Right renal pelvis (tissue), 4 donors: ENCODE measurements at places on chromosomes 7 and 10. TPM values are rescaled to one million over a fixed set of nuclear protein-coding genes. Genes with fewer than 3 reads are reported as not detected.

DNA sequence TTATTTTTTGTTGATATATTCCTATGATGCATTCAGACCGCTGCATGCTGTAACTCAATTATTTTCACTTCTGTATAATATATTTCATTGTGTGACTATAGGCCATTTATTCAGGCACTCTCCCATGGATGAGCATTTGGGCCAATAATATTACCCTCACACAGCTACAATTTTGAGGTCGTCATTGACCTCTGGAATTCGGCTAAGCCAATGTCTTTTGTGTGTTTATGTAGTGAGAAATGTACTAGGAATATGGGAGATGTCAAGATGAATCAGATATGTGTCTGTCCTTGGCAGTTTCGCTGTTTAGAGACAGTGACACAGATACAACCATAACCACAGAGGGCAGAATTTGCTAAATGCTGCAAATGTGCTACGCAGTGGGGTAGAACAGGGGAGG is 474.2 kb downstream of the ADRA2A start:
- no peak for DNase-seq

- DNase-seq, result no peak
These were observed 51.6 kb upstream of the ZNF32 start for GRCh38 chr10:43700306-43700705.

DNA sequence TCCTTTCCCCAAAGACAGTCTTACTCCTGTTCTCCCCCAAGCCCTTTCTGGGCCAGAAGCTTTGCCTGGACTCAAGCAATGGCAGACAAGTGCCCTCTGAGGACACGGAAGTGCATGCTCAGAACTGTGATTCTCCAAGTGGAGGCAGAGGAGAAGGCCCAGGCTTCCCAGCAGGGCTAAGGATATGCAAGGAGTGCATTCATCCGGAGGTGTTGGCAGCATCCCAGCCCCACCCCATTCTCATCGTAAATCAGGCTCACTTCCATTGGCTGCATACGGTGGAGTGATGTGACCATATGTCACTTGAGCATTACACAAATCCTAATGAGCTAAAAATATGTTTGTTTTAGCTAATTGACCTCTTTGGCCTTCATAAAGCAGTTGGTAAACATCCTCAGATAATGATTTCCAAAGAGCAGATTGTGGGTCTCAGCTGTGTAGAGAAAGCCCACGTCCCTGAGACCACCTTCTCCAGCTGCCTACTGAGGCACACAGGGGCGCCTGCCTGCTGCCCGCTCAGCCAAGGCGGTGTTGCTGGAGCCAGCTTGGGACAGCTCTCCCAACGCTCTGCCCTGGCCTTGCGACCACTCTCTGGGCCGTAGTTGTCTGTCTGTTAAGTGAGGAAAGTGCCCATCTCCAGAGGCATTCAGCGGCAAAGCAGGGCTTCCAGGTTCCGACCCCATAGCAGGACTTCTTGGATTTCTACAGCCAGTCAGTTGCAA is 1.4 kb upstream of the RBP3 start:
- DNase-seq, result no peak

The LDB3 gene
- polyA plus RNA-seq, result 1.1 TPM

DNA sequence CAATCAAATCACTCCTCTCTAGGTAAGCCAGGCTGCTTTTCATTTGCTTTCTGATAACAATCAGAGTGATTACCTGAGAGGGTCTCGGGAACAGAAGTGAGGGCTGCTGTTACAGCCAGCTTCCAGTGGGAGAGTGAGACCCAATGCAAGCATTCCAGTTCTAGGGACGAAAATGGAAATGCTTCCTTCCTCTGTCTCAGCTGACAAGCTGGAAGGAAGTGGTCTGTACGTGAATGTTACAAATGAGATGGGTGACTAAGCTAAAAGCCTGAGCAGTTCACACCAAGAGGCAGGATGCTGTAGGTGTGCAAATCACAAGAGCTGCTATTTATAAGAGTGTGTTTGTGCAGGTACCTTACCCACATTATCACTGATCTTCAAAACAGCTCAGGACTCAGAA is 772.4 kb downstream of the GRID1 start:
- DNase-seq, result no peak

- DNase-seq, result no peak
These were observed 148.6 kb downstream of the IMMP2L start for GRCh38 chr7:111413739-111414138.

- DNase-seq, result no peak
These were observed 447 bp downstream of the RSU1 start for GRCh38 chr10:16816830-16817124.

GRCh38 chr7:123746931-123747488 is 1.8 kb downstream of the WASL start:
- DNase-seq, result no peak

DNA sequence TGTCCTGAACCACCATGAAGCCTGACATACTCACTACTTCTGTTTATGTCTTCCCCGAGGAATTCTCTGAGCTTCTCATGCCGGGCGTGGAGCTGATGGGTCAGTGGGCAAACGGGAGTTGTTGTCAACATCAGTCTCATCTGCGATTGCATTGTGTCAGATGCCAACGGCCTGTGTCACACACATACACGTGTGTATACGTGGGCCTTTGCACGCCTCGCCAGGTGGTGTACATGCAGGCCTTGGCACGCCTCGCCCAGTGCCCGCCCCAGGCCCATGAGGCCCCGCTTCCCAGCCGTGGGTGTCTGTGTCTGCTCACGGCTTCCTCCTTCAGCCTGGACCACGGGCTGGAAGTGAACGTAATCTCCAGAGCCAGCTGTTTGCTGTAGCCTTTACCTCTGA is 7.5 kb upstream of the CSGALNACT2 start:
- no peak for DNase-seq

The CDH23 gene
- 2.9 TPM for polyA plus RNA-seq

DNA sequence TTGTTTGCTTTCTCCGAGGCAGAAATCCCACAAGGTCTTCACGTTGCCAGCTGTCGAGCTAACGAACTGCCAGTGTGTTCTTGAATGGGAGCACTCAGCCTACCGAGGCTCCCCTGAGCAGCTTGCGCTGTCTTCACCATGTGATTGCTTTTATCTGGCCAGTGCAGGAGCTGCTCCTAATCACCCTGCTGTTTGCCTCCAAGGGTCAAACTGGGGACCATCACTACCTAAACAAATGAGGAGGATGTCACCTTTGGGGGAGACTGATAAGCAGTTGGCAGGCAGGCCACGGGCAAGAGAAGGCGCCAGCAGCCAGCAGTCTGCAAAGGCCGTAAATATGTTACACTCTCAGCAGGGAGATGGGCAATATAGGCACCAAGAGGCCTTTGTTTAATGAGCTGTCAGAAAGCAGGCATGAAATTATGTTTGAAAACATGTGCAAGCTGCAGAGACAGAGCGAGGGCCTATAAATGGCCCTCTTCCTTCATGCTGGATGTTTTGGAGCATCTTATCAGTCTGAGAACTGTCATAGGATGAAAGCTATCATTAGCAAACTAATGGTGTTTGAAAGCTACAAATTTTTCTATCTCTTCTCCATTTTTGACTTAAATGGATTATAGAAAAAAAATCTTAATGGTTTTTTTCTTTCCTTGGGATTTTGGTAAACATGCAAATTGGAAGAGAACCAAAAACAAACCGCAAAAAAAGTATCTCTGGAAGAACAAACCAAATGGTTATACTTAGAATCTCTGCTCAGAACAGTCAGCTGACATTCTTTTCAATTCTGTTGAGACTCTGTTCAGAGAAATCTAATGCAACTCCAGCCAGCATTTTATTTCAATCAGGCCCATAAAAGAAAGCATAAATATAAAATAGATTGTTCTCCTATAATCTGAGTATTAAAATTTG is 267.3 kb upstream of the NPVF start:
- no peak for DNase-seq

GRCh38 chr7:101112233-101112632 is 14.7 kb upstream of the SERPINE1 start:
- no peak for DNase-seq

DNA sequence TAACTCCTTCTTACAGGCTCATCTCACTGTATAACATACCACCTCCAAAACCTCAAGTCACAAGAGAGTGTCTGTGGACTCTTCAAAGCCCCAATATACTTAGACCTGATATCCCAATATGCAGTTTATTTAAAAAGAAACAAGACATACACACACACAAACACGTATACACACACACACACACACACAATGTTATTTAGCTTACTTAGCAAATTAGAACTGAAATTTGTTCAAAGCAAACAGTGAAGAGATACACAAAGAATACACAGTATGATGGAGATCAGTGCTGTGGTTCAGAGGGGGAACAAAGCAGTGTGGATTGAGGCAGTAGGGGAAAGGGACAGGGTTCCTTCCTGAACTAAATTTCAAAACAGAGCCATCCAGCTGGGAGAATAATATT is 807.2 kb downstream of the IPMK start:
- DNase-seq, result no peak

DNA sequence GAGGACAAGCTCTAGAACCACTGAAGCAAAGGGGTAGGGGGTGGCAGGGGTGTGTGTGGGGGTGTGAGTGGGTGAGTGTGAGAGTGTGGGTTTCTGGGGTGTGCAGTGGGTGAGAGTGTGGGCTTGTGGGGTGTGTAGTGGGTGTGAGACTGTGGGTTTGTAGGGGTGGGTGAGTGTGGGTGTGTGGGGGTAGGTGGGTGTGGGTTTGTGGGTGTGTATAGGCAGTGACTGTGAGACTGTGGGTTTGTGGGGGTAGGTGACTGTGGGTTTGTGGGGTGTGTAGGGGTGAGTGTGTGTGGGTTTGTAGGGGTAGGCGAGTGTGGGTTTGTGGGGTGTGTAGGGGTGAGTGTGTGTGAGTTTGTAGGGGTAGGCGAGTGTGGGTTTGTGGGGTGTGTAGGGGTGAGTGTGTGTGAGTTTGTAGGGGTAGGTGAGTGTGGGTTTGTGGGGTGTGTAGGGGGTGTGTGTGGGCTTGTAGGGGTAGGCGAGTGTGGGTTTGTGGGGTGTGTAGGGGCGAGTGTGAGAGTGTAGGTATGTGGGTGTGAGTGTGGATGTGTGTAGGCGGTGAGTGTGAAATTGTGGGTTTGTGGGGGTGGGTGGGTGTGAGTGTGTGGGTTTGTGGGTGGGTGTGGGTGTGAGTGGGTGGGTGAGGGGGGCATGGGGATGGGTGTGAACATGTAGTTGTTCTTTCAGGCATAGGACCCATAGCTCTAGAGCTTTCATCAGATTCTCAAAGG is 8.8 kb downstream of the NOS3 start:
- DNase-seq, result no peak

GRCh38 chr10:88347597-88348304 is 235.4 kb downstream of the RNLS start:
- no peak for DNase-seq

DNA sequence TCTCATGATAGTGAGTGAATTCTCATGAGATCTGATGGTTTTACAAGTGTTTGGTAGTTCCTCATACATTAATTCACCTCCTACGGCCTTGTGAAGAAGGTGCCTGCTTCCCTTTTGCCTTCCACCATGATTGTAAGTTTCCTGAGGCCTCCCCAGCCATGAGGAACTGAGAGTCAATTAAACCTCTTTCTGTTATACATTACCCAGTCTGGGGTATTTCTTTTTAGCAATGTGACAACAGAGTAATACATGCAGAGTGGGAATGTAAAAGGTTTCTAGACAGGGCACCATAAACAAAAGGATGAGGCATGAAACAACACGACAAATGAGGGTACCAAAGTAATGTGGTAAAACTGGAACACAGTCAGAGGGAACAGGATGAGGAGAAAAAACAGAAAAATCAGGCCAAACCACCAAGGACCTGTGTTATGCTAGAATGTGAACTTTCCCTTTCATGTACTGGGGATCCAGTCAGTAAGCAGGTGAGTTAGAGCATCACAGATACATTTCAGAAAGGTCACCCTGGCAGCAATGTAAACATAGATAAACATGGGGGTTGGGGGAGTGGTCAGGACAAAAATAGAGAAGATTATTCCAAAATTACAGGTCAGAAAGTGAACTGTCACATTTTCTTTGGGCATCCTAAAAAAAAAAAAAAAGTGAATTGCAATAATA is 31.9 kb downstream of the ANKRD26 start:
- DNase-seq, result no peak

The SPDYE16 gene
- polyA plus RNA-seq, result 1.7 TPM

The JAZF1 gene
- 16.6 TPM for polyA plus RNA-seq

- DNase-seq, result no peak
These were observed 224.0 kb upstream of the GRB10 start for GRCh38 chr7:51006483-51007235.

GRCh38 chr7:45413419-45413818 is 160.7 kb upstream of the ADCY1 start:
- DNase-seq, result no peak

DNA sequence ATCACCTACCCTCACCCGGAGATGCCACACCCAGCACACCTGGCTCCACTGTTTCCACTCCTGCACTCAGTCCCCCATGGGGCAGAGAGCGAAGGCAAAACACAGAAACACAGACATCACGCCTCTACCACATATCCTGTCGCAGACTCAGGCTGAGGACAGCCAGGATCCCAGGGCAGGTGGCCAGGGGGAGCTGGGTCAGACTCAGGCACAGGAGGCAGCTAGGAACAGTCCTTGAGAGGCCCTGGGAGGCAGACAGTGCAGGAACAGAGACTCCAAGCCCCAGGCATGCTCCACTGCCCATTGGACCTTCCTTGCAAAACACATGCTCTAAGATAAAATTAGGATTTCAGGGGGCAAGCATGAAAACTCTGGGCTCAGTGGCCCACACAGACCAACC is 154.4 kb upstream of the C7orf33 start:
- DNase-seq, result no peak

DNA sequence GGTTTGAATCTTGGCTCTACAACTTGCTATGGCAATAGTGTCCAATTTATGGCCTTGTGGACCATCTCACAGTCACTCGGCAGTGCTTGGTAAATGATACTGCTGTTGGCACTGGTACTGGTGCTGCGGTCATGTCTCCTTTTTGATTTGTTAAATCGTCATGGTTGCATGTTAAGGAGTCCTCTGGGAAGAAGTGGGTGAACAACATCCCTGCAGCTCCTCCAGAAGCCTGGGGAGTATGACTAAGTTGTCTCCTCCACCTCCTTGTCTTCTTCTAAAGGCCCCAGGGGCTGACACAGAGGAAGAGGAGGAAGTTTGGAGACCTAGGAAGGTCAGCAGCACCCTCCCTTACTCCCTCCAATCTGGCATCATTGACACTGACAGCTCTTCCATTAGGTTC is 8.5 kb downstream of the ITPRIP start:
- DNase-seq, result no peak

The COL26A1 gene
- polyA plus RNA-seq, result 24.7 TPM

DNA sequence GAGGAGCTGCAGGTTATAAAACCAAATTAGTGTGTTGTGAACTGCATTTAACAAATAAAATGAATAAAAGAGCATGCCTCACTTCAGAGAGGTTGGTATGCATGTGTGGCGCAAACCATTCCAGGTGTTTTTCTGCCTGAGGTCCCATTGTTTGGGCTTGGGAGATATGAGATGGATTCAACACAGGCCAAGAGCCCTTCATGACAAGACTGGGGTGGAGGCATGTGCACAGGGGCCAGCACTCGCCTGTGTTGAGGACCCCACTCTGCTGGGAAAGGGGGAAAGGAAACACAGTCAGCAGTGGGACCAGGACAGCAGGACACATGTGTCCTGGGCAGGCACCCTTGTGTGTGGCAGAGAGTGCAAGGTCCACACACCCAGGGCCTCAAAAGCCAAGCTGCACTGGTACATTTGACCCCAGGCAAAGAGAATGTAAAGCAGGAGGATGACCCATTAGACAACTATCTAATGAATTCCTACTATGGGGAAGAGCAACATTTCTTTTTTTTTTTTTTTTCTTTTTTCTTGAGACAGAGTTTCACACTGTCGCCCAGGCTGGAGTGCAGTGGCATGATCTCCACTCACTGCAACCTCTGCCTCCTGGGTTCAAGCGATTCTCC is 9.2 kb upstream of the SLC18A3 start:
- no peak for DNase-seq

The PON3 gene
- polyA plus RNA-seq, result 1.5 TPM

The SP8 gene
- not detected for polyA plus RNA-seq
